Stimulated activated CD8-positive, alpha-beta memory T cell treated with anti-CD3 and anti-CD28 coated beads, Interleukin-15, amount 100 ng/mL, for 4 hours (primary cell): ENCODE measurements at places on chromosomes 5 and 9.
A peak's percentile ranks its signal among the peaks of the same experiment; 100 is the strongest.

GRCh38 chr9:30967476-30967875 is 1417.0 kb upstream of the ACO1 start:
- no peak for DNase-seq

- DNase-seq, result no peak
Observed at GRCh38 chr9:84978661-84979060, 309.1 kb downstream of the NTRK2 start.

DNA sequence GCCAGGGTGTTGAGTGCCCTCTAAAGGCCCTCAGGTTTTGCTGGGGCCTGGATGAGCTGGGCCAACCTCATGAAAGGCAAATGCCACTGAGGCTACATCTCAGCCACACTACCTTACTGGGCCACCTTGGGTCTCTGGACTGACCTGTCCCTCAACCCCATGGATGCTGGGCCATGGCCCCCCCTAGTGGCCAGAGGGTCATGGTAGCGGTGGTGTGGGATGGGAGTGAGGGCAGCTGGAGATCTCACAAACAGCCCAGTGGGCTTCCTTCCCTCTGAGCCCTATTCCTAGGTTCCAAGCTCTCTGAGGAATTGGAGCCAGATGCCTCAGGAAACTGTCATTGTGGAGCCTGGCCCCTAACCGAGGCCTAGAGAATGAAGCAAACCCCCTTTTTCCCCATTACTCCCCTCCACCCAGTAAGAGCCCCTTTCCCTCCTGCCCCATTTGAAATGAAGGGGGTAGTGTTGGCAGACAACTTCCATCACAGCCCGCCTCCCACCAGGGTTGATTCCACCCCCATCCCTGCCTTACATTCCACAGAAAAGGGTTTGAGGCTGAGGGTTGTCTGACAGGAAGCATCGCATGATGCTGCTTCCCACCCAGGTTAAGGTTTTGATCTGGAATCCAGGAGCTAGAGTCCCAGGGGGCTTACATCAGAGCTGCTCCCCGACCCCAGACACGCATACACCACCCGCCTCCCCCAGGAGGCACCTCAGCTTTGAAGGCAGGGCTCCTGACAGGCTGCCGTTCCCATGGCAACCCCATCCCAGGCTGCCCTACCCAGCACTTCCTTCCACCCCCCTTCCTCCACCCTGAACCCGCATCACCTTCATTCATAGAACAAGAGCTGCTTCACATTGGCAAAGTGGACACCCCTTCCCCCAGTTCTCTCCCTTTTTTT is 63.9 kb downstream of the PCDH1 start:
- peak; percentile 11 for DNase-seq

DNA sequence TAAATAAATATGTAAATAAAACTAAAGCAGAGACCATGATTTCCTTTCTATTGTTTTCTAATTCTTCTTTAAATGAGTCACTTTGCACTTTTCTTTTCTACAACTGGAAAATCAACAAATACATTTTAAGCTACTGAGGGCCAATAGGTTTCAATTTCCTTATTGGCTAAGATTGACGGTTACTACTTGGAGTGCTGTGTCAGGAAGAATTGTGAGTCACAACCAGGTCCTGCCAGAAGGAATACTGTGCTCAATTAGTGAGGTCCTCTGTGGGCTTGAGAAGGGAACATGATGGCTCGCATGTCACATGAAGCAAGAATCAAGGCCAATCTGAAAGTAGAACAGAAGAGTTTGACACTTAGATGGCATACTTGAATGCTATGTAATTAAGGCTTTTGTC is 110.8 kb downstream of the HMHB1 start:
- no peak for DNase-seq

GRCh38 chr5:31196309-31196708 is 2.8 kb downstream of the CDH6 start:
- no peak for DNase-seq
